Effector memory CD4-positive, alpha-beta T cell (primary cell): ENCODE measurements at places on chromosomes 3 and 15.
A peak's percentile ranks its signal among the peaks of the same experiment; 100 is the strongest.

GRCh38 chr15:40787344-40787841 is 17.6 kb downstream of the C15orf62 start:
- peak; percentile 16 for DNase-seq

DNA sequence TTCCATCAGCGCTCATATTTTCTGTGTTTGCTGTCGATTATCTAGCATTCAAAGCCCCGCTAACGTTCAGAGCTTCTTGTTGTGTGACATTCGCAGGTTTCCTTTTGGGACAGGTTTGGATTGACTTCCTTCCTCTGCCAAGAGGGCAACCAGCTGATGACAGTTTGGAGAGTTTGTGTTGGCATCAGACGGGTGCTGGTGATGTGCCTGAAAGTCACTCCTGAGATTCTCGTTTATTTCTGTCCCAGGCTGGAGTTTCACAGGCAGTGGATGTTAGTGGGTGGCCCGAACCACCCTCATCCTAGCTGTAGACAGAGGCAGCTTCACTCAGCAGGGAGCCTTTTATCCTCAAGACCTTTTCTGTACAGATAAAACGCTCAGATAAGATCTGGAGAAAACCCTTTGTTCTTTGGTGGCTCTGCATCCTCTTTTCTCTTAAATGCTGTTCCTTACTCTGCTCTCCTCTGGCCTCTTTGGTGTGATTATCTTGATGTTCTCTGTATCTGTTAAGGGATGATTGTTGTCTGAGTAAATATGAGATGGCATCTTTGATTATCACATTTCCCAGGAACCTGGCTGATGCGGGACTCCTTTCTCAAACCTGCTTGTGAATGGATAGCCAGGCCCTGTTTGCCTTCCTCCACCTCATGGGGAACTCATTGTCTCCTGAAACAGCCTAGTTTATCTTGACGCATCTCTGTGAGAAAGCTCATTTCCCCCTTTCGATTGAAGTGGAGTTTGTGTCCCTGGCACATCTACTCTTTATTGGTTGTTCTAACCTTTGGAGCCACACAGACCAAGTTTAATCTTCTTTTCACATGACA is 35.9 kb downstream of the CGNL1 start:
- no peak for DNase-seq

DNA sequence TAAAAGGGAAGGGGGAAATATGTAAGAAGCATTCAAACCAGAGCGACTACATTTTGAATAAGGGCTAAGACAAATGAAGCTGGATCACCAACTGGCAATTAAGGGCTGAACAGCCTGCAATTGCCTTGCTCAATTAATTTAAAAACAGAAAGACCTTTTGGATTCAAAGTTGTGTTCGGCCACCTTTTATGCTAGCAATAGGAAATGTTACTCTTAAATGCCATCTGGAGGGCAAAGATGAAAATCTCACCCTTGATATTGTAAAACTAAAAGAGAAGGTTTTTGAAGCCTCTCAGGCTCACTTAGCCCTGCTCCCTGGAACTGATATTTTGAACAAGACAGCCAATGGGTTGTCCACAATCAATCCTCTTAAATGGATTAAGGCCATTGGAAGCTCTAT is 44.2 kb downstream of the ACAD9 start:
- no peak for DNase-seq

DNA sequence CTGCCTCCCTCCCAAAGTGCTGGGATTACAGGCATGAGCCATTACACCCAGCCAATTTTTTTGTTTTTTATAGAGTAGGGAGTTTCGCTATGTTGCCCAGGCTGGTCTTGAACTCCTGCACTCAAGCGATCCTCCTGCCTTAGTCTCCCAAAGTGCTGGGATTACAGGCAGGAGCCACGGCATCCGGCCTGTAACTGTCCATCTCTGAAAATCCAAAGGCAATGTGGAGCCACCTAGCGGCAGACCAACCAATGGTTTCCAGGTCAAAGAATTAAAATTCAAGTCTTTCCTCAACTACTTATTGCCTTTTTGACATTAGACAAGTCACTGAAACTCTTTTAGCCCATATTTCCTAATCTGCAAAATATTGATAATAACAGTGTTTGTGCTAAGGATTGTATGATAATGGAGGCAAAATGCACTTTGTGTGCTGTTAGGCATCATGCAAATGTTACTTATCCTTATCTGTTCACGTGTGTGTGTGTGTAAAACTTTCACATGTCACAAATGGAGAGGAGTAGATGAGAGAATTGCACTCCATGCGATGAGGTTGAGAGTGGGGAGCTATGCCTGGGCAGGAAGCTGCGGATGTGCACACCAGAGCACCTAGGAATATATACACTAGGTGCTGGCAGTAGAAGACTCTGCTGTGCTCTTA is 48.7 kb downstream of the COL8A1 start:
- no peak for DNase-seq

GRCh38 chr15:64430000-64430735 is 30.2 kb upstream of the ZNF609 start:
- DNase-seq = peak; percentile 16

DNA sequence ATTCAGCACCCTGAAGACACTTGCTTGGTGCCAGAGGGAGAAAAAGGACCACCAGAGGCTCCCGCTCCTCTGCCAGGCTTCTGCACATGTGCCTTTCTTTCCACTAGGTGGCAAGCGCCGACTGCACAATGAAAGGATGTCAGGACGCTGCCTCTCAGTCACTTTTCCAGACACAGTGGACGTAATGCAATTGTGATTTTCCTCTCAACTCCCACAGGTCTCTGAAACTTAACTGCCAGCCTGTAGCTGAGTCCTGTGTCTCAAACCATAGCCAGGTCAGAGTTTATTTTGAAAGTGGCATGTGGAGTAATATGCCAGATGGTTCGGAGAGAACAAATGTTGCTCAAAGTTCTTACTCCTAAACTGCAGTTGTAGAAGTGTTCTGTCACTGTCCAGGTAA is 162.9 kb downstream of the ITPR1 start:
- no peak for DNase-seq

DNA sequence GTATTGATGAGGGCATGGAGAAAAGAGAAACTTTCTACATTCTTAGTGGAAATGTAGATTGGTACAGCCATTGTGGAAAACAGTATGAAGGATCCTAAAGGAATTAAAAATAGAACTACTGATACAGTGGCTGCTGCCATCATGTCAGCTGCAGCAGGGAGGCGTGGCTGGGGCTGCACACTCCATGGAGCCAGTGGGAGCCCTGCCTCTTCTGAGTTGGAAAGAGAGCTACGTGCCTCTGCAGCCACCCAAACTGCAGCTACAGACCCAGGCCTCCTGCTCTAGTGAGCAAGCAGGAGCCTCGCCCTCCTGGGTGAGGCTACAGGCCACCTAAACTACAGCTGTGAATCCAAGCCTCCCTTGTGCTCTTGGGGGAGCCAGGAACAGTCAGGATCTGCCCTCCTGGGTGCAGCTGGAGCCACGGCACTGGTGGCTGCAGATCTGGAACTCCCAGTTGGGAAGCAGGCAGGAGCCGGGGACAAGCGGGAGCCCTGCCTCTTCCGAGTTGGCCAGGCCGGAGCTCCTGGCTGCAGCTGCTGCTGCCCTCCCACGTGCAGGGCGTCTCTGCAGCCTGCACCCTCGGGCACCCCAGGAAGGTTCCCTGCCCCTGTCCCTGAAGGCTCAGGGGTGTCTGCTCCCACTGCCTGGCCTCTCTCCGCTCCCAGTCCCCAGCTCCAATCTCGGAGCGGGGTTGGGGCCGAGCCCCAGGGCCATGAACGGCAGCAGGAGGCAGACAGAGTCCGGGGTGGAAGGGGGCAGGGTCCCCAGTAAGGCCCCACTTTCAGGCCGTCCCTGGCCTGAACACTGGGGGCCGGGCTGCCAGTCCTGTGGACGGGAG is 64.5 kb downstream of the THBS1 start:
- DNase-seq = no peak
